CD4-positive, alpha-beta T cell (primary cell): ENCODE measurements at places on chromosomes 4 and X. TPM values are rescaled to one million over a fixed set of nuclear protein-coding genes. Genes with fewer than 3 reads are reported as not detected.
A peak's percentile ranks its signal among the peaks of the same experiment; 100 is the strongest.

The PPAT gene
- 6.3 TPM for total RNA-seq

The MAGEA11 gene
- total RNA-seq: not detected

The CENPE gene
- total RNA-seq: 3.2 TPM

The NCAPG gene
- total RNA-seq: 0.61 TPM

The TRAPPC2 gene
- 22.3 TPM for total RNA-seq

The FANCB gene
- total RNA-seq: 1.6 TPM

The LRCH2 gene
- not detected for total RNA-seq

The CD38 gene
- total RNA-seq: 9.9 TPM

The CLDN22 gene
- not detected for total RNA-seq

The MAPK10 gene
- total RNA-seq: 0.36 TPM

DNA sequence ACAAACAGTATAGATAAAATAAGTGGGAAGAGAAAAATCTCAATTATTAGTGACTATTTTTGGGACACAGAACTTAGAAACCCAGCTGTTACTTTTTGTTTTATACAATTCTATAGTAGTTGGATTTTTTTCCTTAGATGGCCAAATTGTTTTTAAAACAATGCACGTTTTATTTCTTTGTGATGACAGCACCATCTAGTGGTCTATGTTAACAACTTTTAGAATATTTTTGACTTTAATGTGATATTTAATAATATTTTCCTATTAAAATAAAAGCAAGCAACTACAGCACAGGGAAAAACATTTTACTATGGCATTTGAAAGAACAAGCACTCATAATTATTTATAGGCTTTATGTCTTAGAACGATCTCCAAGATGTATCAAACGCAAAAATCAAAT lies 5.6 kb upstream of the SMIM31 start:
- no peak for DNase-seq

- no peak for DNase-seq
Observed at GRCh38 chrX:119783026-119783425, 8.4 kb downstream of the RPL39 start.

DNA sequence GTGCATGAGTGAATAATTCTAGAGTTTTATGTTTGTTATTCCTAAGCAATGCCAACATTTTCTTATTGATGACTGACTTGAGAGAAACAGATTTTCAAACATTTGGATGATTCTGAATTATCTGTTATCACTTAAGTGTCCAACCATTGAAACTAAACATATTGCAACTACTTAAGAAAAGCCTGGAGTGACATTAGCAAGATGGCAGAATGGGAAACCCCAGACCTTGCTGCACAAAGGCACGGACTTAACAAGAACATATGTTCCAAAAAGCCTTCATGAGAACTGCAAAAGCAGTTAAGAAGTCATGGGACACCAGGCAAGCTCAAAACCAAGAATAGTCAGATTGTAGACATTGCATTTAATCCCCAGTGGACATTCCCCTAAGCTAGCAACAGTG lies 215.1 kb downstream of the DCHS2 start:
- no peak for DNase-seq

DNA sequence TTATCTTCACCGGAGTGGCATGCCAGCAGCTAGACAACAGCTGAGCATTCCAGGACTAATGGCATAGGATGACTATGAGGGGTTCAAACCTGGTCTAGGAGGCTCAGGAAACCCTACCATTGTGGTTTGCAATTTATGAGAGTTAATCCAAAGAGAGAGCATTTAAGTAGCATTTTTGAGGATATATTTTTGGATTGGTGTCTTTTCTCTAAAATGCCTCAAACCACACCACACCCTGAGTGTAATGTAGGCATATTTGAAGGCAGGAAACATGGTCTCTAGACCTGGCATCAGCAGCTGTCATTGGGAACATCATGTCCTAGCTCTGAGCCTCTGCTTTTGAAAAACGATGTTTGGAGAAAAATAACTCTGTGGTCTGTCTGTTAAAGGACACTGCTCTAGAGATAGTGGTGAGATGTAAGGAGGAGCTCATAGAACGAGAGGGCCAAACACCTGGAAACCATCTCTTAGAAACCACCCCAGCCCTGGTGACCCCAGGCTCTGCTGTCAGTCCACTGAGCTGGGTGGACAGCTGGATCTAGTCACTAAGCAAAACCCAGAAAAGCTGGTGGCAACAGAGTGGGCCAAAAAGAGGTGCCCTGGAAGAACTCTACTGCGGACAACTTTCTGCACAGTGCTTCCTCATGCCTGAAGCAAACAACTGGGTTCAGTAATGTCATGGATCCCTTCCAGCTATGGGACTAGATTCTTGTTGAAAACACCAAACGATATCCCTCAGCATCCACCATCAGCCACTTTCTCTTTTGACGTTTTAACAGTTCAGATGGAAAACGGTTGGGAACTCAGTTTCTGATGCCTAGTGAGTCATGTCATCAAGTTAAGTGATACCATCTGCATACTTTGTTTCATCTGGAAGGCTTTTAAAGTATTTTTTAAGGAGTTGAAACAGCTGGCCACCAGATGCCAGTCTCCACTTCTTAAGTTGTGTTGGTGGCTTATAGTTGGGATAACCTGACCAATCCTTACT lies 100.2 kb upstream of the C1QTNF7 start:
- DNase-seq: no peak

- DNase-seq: no peak
Observed at GRCh38 chrX:10110316-10110935, 46.3 kb upstream of the CLCN4 start.

GRCh38 chr4:76029300-76029699 lies 6.0 kb upstream of the CXCL10 start:
- no peak for DNase-seq

DNA sequence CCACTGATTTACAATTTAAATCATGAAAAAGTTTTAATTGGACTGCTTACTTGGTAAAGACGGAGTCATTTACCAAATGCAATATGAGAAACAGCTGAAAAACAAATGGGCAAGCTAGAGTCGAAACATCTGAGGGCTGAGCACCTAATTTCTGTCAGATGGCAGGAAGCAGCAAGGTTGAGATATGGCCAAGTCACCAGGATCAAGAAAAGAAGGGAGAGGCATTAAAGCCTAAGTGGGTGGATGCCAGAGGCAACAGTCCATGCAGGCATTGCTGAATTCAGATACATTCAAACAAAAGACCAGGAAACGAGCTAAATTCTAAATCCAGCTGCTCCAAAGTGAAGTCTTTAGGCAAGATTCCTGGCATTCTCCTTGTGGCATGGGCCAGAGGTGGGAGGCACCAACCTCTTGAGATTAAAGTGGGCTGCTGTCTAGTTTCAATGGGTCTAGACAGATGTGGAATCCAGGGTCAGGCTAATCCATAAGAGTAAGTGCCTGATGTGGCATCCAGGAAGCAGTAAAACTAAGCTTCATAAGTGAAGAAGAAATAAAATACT lies 8.0 kb upstream of the ARSJ start:
- no peak for DNase-seq

DNA sequence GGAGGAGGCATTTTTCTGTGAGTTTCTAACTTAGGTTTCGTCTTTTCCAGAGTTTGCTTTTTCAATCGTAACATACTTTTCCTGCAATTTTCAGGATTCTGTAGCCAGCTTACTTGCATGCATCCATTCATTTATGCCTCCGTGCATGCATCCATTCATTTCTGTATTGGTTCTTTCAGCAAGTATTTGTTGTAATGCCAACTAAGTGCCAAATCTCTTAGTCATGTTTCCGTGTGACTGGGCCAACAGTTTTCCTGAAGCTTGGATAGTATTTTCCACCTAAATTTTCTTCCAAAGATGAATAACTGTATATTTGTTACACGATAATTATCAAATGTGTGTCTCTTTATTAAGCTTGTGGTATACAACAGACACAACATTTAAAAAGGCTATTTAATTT lies 41.5 kb downstream of the CBLL2 start:
- no peak for DNase-seq

DNA sequence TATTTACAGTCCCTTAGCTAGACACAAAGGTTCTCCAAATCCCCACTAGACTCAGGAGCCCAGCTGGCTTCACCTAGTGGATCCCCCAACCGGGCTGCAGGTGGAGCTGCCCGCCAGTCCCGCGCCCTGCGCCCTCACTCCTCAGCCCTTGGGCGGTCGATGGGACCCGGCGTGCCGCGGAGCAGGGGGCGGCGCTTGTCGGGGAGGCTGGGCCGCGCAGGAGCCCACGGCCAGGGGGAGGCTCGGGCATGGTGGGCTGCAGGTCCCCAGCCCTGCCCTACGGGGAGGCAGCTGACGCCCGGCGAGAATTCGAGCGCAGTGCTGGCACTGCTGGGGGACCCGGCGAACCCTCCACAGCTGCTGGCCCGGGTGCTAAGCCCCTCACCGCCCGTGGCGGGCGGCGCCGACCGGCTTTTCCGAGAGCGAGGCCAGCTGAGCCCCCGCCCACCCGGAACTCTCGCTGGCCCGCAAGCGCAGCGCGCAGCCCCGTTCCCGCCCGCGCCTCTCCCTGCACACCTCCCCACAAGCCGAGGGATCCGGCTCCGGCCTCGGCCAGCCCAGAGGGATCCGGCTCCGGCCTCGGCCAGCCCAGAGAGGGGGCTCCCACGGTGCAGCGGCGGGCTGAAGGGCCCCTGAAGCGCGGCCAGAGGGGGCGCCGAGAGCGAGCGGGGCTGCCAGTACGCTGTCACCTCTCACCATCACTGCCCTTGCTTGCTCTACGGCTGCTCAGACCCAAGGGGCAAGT lies 39.4 kb downstream of the WFS1 start:
- no peak for DNase-seq

GRCh38 chr4:53809816-53810215 lies 218.5 kb upstream of the LNX1 start:
- DNase-seq: no peak

GRCh38 chrX:119186763-119187162 lies 49.3 kb upstream of the PGRMC1 start:
- DNase-seq: no peak

GRCh38 chr4:39543034-39543433 lies 15.8 kb upstream of the UGDH start:
- no peak for DNase-seq

GRCh38 chrX:108091878-108092291 lies 307 bp downstream of the ATG4A start:
- DNase-seq: no peak

DNA sequence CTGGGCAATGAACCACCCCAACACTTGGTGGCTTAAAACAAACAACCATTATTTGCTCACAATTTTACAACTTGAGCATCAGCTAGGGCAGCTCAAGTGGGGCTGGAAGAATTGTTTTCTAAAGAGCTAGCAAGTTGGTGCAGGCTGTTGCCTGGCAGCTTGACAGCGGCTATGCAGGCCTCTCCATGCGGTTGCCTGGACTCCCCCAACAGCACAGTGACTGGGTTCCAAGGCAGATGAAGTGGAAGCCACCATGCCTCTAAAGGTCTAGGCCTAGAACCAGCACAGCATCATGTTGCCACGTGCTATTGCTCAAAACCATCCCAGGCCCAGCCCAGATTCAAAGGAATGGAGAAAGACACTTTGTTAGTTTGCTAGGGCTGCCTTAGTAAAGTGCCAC lies 114.8 kb downstream of the BCOR start:
- DNase-seq: no peak

DNA sequence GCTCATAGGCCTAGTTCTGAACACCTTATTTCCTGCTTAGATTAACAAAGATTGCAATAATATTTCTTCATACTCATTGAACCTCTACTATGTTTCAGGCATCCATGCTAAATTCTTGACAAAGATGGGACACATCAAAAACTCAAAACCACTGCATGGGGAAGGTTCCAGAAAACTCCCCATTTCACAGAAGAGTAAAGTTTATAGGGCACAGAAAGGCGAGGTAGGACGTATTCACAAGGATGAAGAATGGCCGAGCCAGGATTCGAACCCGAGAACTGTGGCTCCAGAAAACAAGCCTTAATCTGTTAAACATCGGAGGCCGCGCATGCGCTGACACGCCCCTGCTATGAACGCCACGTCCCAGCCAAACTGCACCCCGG lies 688 bp downstream of the UXT start:
- no peak for DNase-seq

DNA sequence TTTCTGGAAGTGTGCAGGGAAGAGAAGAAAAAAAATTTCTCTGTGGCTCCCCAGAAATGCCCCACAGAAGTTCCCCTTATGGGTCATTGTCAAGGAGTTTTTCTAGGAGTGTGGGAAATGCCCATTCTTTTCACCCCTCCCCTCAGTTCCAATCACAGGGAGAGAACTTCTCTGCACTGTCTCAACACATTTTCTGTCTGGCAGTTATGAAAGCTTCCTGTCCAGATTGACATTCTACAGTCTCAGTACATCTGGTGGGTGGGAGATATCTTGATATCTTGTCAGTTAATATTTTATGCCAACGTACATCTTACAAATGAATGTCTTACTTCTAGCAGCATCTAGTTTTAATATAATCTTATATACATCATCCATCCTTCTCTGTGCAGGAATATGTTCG lies 566.8 kb upstream of the AADAT start:
- no peak for DNase-seq

DNA sequence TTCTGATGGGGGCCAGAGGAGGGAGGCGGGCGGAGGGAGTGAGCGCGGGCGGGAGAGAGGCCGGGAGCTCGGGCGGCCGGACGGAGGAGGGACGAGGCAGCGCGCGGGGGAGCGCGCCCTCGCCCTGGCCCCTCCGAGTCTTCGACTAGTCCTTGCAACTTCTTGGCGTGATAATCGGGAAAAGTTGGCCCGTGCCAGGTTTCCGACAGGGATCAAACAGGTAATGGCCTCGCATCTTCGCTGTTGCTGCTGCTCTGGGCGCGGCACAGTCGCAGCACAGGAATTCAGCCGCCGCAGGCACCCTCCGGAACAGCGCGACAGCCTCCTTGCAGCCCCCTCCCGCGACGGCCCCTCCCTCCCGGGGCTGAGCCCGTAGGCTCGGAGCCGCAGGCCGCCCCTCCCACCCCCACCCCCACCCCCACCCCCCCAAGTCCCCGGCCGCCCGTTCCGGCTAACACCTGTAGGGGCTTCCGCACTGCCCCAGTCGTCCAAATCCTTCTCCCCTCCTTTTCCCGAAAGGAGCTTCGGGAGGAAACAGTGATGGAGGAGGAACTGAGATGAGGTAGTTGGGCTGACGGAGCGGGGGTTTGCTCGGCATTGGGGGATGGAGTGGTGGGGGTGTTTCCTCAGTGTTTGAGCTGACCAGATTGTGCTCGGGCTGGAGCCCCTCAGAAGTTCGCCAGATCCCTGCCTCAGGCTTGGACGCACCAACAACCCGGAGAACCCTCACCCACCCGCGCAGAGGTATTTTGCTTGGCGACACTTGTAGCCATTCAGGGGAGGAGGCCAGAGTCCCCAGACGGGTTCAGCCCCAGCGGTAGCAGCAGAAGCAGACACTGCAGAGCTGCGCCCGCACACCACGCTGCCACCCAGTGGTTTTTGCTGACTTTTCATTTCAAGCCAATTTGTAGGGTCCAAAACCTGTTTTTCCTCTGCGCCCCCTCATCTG lies at the start of gene FGF13:
Gene FGF13 (minus strand): TSS at position 319 of the 949 bp plus-strand sequence. CDS start 714 bp downstream, outside the sequence.
- no peak for DNase-seq

GRCh38 chr4:116018831-116019230 lies 905.4 kb upstream of the NDST4 start:
- DNase-seq: no peak

DNA sequence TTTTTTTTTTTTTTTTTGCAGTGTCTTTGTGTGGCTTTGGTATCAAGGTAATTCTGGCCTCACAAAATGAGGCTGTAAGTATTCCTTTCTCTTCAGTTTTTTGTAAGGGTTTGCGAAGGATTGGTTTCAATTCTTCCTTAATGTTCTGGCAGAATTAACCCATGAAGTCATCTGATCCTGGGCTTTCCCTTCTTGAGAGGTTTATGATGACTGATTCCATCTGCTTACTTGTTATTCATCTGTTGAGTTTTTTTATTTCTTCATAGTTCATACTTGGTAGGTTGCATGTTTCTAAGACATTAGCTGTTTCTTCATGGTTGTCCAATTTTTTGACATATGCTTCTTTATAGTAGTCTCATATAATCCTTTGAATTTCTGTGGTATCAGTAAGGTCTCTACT lies 181.4 kb upstream of the PDE5A start:
- no peak for DNase-seq

- DNase-seq: peak; percentile 30
Observed at GRCh38 chr4:2261110-2261852, 628 bp downstream of the MXD4 start.
